ENCODE measurements at places on chromosomes 6 and 20. TPM values are rescaled to one million over a fixed set of nuclear protein-coding genes. Genes with fewer than 3 reads are reported as not detected.

Gene SDCBP2
- 8.1 TPM for total RNA-seq

Gene SMLR1
- not detected for total RNA-seq

Gene IPCEF1
- total RNA-seq: 0.09 TPM

Gene LAMA2
- 25.0 TPM for total RNA-seq

Gene COL9A1
- total RNA-seq: not detected

Gene RNF144B
- total RNA-seq: 118 TPM

Gene TSBP1
- total RNA-seq: under 0.01 TPM

Gene PAX1
- not detected for total RNA-seq

Gene TMEM217
- total RNA-seq: 8.6 TPM
